ENCODE measurements at places on chromosomes 12 and 14.
A peak's percentile ranks its signal among the peaks of the same experiment; 100 is the strongest.

DNA sequence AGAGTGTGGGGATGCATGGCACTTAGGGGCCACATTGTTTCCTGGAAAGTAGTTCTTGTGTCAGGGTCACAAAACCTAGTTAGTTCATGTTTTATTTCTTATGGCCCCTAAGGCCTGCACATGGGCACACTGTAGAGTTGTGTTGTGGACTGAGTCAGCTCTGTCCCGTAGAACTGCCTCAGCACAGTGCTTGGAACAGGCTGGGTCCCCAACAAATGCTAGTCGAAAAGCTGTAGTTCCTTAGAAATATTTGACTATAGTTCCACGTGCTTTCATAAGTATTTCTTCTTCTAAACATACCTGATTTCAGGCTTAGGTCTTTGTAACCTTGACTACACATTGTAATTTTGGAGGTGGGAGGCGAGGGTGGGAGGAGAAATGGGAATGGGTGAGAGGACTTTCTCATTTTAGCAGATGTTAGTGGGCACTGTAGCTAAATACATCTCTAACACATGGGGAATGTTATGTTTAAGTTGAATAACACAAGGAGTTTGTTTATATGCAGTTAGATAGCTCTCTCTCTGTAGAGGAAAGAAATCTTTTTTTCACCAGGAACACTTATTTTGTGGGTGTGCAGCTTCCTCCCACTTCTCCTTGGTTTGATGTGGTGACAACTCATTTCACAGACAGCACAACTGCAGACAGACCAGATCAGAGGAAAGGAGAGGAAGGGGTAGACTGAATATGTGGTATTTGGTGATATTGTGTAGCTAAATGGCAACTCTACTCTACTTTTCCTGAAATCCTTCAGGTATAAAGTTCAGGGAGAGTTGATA, 39.5 kb upstream of the DACT1 start:
- no peak for DNase-seq

- no peak for DNase-seq
These were observed 118.9 kb downstream of the STAB2 start for GRCh38 chr12:103705927-103706326.

DNA sequence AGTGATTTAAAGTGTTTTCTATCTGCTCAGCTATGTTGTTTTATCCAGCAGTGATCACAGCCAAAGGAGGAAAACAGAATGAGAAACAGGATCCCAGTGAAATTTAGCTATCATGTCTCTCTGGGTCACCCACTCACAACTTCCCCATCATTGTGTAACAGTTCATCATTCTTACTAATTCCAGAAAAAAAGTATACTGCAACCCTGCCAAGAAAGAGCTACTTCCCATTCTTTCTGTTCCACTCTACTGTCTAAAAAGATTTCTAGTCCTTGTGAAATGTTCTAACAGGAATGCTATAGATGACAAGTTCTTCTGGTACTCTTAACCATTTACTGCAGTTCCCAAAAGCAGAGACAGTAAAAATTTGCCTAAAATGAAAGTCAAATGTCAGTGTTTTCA, 39.2 kb upstream of the CD163 start:
- no peak for DNase-seq

DNA sequence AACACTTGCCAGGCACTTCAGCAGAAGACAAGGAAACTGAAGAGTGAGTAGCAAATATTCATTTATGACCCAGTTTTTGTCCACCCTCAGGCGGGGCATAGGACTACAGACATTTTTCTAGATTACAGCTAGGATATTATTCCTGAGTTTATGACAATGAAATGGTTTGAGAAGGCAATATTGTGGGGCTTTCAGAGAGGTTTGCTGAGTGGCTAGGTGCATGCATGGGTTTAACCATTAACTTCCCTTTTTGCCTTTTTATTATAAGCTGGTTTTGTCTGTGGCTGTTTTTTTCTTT, 104.0 kb upstream of the BCAT1 start:
- no peak for DNase-seq

DNA sequence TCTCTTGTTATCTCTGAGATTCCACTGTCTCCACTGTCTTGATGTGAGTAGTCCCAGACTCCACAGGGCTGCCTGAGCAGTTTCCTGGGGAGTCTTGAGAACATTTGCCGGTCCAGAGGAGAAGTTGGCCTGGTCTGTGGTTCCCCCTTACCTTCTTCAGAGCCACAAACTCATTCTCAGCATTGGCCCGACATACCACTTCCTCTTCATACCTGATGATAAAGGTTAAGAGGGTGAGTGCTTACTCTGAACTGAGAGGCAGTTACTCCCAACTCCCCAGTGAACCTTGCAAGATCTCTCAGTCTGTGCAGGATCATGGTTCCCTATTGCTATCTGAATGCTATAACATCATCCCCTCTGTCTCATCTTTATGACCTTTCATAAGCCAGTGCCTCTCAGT, 2.6 kb downstream of the KRT84 start:
- no peak for DNase-seq

DNA sequence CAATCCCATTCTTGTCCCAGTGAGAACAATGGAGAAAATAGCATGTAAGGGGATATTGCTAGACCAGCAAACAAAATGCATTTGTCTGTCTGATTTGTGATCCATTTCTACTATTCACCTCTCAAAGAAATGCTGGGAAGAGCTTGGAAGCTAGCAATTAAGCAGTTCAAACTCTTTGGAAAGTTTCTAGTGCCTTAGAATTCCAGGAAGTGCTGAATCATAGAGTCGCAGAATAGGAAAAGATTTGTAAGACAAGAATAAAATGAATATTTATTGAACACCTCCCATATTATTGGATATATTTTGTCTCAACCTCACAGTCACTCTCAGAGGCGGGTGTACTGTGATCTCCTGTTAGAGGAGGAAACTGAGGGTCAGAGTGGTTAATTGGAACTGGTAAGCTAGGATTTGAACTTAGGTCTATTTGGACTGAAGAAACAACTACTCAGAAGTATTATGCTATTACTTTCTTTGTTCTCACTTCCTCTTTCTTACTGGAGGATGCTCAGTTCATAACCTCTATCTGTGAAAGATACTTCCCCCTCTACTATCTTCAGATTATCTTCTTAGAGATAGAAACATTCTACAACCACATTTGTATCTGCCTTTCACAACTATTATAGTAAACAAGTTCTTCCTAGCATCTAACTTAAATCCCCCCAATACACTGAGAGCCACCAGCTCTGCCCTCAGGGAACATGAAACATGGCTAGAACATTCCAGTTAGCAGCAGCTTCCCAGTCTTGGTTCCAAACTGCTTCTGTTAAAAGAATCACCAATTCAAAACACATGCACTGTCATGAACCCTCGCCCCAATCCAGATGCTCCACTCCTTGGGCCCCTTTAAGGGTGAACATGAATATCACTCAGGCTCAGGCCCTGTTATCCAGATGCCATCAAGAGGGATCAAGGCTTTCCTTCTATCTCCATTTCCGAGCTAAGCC, 64.2 kb downstream of the DRAM1 start:
- no peak for DNase-seq

GRCh38 chr12:66048835-66049537, 81.6 kb downstream of the LLPH start:
- peak; percentile 67 for DNase-seq

- no peak for DNase-seq
These were observed 242.2 kb downstream of the DPF3 start for GRCh38 chr14:72651714-72652113.

DNA sequence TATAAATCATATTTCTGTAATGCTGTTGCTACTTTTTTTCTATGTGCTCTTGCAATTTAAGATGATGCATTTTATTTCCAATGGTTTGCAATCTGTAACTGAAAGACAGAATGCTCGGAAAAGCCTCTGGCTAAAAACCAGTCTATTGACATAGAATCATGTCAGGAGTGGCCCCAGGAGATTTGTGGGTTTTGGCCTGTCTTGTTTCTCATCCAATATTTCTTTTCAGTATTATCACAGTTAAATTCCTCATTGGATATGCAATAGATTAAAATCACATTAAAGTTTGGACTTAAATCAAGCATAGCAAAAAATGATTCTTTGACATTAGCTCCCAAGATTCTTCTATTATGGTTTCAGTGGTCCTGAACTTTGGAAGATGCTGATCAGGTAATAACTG, 19.1 kb upstream of the SLC38A2 start:
- no peak for DNase-seq

DNA sequence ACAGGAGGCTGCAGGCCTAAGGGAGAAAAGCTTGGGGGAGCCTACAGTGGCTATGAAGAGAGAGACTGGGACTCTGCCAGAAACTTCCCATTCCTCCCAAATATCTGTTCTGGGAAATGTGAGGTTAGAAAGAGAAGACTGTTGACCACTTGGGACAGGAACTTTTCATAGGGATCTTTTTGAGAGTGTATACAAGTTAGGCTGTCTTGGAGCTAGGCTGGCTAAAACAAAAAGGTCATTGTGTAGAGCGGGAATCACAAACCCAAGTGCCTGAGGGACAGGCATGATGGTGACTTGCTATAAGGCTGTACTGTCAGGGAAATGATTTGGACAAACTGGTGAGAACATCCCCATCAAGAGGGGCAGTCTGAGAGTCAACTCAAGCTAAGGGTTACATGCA, 175.1 kb downstream of the GRIP1 start:
- DNase-seq = no peak

DNA sequence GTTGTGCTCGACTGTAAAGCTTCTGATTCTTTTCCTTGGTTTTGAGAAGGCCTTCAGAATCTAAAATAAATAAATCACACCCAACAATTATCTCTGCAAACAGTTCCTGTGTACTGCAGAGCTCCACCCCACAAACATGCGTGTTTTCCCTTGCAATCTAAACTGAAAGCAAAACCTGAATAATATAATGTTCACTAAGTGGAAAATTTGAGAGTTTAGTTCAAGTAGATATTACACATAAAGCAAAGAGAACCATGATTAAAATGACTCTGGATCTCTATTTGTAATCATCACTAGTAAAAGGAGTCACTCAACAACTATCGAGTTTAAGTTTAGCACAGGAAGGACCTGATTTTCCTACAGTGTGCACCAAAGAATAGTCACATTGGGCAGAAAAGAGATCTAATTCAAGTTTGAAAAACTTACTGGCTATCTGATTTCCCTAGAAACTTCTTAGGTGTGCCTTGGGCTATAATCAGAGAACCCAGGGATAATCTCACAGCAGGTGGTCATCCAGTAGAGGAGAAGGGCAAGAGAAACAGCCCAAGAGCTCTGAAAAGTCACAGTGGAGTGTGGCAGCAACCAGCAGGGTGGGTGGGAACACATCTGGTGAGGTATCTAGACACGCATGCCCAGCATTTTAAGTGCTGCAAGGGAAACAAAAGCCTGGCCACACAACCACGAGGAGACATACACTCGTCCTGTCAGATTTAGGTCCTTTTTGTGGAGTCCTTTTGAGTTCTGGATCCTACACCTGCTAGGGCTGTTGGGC, 25.4 kb downstream of the ATG14 start:
- DNase-seq = no peak

GRCh38 chr12:100591979-100592378, 18.5 kb downstream of the GAS2L3 start:
- no peak for DNase-seq

GRCh38 chr14:77003960-77004710, 24.4 kb downstream of the IRF2BPL start:
- no peak for DNase-seq

DNA sequence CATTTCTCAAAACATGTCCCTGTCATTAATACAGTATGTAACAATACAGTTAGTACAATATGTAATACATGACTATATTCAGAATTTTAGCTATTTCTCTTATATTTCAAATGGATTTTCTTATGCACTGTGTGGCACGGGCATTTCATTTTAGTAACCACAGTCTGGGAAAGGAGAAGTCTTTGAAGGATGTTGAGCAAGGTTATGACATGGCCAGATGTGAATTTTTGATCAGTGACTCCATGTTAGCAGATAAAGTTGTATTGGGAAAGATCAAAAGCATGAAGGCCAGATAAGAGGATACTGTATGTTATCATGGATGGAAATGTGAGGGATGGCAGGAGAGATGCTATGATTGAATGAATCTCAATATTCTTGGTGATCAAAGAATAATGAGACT, 285.2 kb downstream of the NAV3 start:
- DNase-seq = no peak

GRCh38 chr14:33738491-33738890, 212.4 kb downstream of the EGLN3 start:
- no peak for DNase-seq

- no peak for DNase-seq
These were observed 10.7 kb downstream of the LLPH start for GRCh38 chr12:66119870-66120241.

DNA sequence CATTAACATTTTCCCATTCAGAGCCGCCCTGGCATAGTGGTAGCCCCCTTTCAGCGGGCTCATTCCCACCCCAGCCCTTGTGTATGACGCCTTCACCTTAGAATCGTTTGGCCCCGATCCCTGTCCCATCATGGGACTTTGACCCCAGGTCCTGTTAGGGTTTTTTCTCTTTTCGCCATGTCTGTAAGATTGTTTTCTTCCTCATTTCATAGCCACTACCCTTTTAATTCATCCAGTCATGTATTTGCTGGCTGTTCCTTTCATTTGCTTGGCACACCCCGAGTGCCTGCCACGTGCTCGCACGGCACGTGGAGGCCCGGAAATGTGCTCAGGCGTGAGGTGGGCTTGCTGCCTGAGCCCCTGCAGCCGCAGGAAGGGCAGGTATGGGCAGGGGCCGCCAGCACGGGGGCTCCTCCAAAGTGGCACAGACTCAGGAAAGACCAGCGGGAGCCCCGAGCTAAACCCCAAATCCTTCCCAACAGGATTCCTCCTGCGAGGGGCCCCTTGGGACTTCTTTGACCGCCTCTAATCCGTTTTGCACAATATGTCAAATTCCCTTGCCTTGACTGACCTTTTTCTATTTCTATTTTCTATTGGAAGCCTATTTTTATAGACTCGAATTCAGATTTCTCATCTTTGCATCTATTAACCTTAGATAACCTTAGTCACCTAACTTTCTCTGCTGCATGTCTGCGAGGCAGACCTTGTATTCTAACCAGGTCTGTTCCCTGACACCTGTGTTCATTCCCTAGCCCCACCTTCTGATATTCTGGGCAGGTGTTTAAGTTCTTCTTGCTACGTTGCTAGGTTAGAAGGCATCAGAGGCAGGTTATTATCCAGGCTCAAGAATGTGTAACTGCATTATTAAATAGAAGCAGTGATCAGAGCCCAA, 114.8 kb downstream of the EML1 start:
- DNase-seq = no peak

GRCh38 chr14:76948213-76948947, 80.1 kb downstream of the IRF2BPL start:
- DNase-seq = peak; percentile 47

GRCh38 chr12:4572680-4573079, 10.7 kb downstream of the DYRK4 start:
- DNase-seq = no peak

GRCh38 chr14:98926146-98926545, 345.9 kb downstream of the BCL11B start:
- DNase-seq = no peak

GRCh38 chr12:65741656-65742017, 82.6 kb upstream of the HMGA2 start:
- DNase-seq = no peak

DNA sequence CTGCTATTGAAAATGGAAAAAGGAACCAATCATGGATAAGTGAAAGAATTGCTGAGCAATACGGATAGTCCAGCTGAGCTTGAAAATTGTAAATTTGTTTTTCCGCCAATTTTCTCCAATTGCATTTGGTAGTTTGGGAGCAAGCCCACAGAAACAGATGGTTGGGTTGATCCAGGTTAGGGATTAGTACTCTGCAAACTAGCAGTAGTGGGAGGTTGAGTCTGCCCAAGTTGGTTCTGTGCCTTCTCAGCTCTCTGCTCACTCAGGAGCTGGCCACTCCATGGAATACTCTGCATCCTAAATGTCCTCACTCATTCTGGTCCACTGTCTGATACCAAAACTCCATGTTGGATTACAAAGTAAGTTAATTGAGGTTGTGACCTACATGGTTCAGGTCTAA, 361.1 kb upstream of the ATP2B1 start:
- DNase-seq = no peak

GRCh38 chr14:69536971-69537370, 37.7 kb downstream of the CCDC177 start:
- no peak for DNase-seq

Data from renal cortical epithelial cell (primary cell).